ENCODE measurements at places on chromosomes 5 and 9.

- peaks cover 2% of the 10 kb centered on the region for H3K4me1 ChIP-seq
- no peak for DNase-seq
- no peaks in the 10 kb centered on the region for H3K27me3 ChIP-seq
- no peak overlapping the region for H3K27ac ChIP-seq
- H3K4me3 ChIP-seq, result no peak overlapping the region
- H3K36me3 ChIP-seq, result no peaks in the 10 kb centered on the region
Observed at GRCh38 chr5:145245354-145245753, 589.8 kb downstream of the PRELID2 start.

DNA sequence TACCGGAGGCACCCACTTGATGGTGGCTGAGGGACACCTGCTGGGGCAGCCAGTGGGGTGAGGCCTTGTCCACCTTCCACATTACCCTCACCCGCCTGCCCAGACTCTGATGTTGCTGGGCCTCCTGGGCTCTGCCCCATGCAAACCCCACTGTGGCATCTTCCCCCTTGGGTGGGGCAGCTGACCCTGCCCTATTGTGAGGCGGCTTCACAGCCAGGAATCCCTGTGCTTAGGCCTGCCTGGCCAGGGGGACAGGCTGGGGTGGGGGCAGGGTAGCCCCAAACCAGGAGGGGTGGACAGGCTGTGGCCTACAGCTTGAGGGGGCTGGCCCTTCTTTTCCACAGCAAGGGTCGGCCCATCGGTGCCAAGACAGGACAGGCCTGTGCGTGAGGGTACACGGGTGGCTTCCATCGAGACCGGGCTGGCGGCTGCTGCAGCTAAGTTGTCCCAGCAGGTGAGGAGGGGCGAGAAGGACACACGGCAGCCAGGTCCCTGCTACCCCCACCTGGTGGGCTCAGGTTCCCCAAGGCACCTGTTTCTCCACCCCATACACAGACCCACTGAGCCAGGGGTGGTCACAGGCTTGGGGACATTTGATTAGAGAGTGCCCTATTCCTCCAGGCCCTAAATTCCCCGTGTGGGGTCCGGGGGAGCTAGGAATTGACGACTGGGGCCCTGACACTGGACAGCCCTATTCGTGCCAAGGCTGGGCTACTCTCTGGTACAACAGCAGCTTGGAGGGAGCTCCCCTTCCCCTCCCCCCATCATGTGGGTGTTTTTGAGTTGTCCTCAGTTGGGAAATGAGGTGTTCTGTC, 99.2 kb downstream of the PHF2 start:
- DNase-seq, result no peak
- H3K4me1 ChIP-seq, result no peaks in the 10 kb centered on the region
- H3K27ac ChIP-seq, result no peak overlapping the region
- no peaks in the 10 kb centered on the region for H3K36me3 ChIP-seq
- H3K27me3 ChIP-seq, result no peaks in the 10 kb centered on the region
- H3K4me3 ChIP-seq, result no peak overlapping the region

GRCh38 chr9:134505032-134505431, 136.6 kb upstream of the COL5A1 start:
- H3K4me1 ChIP-seq, result no peaks in the 10 kb centered on the region
- no peaks in the 10 kb centered on the region for H3K27me3 ChIP-seq
- no peaks in the 10 kb centered on the region for H3K36me3 ChIP-seq
- no peak overlapping the region for H3K4me3 ChIP-seq

- no peaks in the 10 kb centered on the region for H3K36me3 ChIP-seq
- H3K27ac ChIP-seq, result no peak overlapping the region
- no peak overlapping the region for H3K4me3 ChIP-seq
- H3K27me3 ChIP-seq, result no peaks in the 10 kb centered on the region
- no peaks in the 10 kb centered on the region for H3K4me1 ChIP-seq
Observed at GRCh38 chr9:97578846-97579245, 54.3 kb downstream of the TSTD2 start.

GRCh38 chr5:115809946-115810345, 6.5 kb downstream of the CDO1 start:
- no peaks in the 10 kb centered on the region for H3K4me1 ChIP-seq
- no peak overlapping the region for H3K4me3 ChIP-seq
- H3K36me3 ChIP-seq, result no peaks in the 10 kb centered on the region
- no peak overlapping the region for H3K27ac ChIP-seq

DNA sequence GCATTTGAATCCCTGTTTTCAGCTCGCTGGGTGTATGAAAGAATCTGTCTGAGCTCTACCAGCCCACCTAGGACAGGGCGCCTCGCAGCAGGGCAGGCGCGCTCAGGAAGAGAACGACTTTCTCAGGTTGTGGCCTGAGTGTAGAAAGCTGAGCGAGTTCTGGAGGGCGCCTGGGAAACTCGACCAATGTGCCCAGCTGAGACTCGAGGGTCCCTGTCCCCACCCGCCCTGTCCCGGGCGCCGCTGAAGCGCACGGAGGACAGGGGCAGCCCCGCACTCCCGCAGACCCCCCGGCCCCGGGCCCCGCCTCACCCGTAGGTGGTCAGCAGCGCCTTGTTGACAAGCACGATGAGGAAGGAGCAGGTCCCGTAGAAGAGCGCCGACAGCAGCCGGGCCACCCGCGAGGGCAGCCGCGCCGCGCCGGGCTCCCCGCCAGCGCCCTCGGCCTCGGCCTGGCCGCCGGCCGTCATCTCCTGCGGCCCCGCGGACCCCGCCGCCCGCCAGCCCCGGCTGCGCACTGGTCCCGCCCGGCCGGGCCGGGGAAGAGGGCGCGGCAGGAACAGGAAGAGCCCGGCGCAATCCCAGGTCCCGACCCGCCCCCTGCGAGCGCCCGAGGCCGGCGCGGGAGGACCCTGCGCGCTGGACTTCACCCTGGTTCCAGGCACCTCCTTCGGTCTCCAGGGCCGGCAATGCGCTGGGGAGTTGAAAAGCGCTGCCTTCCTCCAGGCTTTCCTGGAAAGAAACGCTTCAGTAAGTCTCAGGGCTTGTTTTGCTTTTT, at the start of gene SLC35D2:
Gene SLC35D2, minus strand, starts transcription at position 547 of the 778 bp plus-strand sequence. Its CDS starts 77 bp downstream, at position 470.
- no peaks in the 10 kb centered on the region for H3K27me3 ChIP-seq
- peaks cover 3% of the 10 kb centered on the region for H3K4me1 ChIP-seq

- DNase-seq, result no peak
Observed at GRCh38 chr5:168951769-168952168, 349.2 kb downstream of the SLIT3 start.

- no peak overlapping the region for H3K27ac ChIP-seq
- no peak overlapping the region for H3K4me3 ChIP-seq
- peaks cover 30% of the 10 kb centered on the region for H3K36me3 ChIP-seq
- H3K4me1 ChIP-seq, result no peaks in the 10 kb centered on the region
- no peaks in the 10 kb centered on the region for H3K27me3 ChIP-seq
- DNase-seq, result no peak
Observed at GRCh38 chr9:83965350-83966208, 14.4 kb downstream of the HNRNPK start.

GRCh38 chr9:97413462-97413861, 1.6 kb downstream of the TDRD7 start:
- H3K36me3 ChIP-seq, result no peaks in the 10 kb centered on the region
- H3K4me3 ChIP-seq, result no peak overlapping the region
- H3K4me1 ChIP-seq, result no peaks in the 10 kb centered on the region
- no peak overlapping the region for H3K27ac ChIP-seq
- DNase-seq, result no peak

DNA sequence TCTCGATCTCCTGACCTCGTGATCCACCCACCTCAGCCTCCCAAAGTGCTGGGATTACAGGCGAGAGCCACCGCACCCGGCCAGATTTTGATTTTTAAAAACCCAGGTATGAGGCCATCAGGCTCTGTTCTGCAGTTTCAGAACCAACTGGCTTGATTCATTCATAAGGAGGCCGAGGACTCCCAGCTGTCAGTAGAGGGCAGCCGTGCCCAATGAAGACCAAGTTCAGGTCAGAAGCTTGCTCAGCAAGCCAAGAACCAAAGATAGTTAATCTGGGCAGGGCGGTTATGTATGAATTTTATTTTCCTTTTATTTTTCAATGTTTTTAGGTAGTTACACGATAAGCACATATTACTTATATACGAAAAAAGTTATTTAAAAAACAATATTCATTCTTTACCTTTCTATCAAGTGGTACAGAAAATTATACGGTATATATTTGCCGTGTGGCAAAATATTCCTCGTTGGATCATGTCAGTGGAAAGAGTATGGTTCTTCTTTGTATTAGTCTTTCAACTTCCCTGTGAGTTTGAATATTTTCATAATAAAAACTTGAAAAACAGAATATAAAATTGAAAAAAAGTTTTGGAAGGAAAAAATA, 18.0 kb downstream of the MGAT1 start:
- H3K4me1 ChIP-seq, result peaks cover 32% of the 10 kb centered on the region
- no peak overlapping the region for H3K4me3 ChIP-seq
- no peak overlapping the region for H3K27ac ChIP-seq
- no peaks in the 10 kb centered on the region for H3K36me3 ChIP-seq
- peak; percentile 67 for DNase-seq

DNA sequence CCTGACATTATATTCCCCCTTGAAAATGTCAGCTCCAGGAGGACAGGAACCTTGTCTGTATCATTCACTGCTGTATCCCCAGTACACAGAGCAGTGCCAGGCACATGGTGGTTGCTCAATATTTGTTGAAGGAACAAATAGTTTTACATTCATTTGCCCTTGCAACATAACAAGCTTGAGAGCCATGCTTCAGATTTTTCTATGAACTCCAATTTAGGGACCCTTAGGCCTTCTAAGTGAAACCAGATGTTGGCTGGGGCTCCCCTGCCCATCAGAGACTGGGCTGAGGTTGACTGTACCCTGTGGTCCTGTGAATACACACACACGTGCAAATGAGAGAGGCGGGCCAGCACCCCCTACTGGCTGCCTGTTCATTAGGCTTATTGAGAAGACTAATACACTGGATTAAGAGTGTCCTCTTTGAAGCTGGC, 214.9 kb upstream of the WWC1 start:
- no peaks in the 10 kb centered on the region for H3K4me1 ChIP-seq
- H3K4me3 ChIP-seq, result no peak overlapping the region
- H3K27ac ChIP-seq, result no peak overlapping the region
- no peaks in the 10 kb centered on the region for H3K27me3 ChIP-seq
- no peaks in the 10 kb centered on the region for H3K36me3 ChIP-seq

DNA sequence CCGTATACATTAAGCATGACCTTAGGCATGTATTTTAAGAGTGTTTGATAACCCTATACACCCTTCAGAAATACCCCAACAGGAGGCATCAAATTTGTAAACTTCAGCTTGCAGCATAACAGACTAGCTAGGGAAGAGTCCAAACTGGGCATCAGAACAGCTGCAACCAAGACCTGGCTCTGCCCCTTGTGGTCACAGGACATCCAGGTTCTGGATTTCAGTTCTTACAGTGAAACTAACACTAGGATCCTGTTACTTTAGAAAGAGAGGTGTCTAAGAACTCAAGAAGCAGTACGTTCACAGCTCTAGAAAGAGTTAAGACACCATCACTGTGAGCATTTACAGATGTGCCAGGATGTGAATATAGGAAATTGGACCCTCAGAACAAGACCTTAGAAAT, 229.8 kb downstream of the BNC2 start:
- H3K4me1 ChIP-seq, result peaks cover 4% of the 10 kb centered on the region
- DNase-seq, result no peak

- DNase-seq, result no peak
- H3K4me1 ChIP-seq, result peaks cover 13% of the 10 kb centered on the region
- H3K27me3 ChIP-seq, result no peaks in the 10 kb centered on the region
- no peaks in the 10 kb centered on the region for H3K36me3 ChIP-seq
- no peak overlapping the region for H3K27ac ChIP-seq
- no peak overlapping the region for H3K4me3 ChIP-seq
Observed at GRCh38 chr5:16894236-16895057, 41.6 kb downstream of the MYO10 start.

DNA sequence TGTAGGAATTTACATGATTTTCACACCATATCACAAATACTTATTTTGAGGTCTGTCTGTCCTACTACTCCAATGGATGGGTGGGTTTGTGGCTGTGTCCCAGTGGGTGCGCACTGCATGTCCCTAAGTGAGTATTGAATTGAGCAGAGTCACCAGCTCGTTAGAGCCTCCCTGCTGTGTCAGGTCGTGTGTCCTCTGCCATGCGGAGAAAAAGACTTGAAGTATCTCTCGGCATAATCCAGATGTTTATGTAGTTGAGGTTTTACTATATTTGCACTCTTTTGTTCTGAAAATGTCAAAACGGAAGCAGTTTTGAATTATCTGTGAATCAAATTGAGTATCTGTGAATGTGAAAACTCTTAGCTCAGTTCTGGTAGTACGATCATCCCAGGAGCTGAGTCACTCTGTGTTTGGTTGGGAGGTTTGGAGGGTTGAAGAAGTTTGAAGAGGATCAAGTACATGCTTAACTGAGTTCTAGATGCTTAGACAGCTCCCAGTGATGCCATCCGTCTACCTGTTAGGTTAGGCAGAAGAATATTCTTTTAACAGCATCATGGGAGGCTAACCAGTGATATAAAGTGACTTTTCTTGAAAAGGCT, 194.2 kb downstream of the TENT4A start:
- no peaks in the 10 kb centered on the region for H3K27me3 ChIP-seq
- H3K27ac ChIP-seq, result no peak overlapping the region
- H3K4me1 ChIP-seq, result peaks cover 3% of the 10 kb centered on the region
- H3K4me3 ChIP-seq, result no peak overlapping the region
- H3K36me3 ChIP-seq, result no peaks in the 10 kb centered on the region

- H3K4me3 ChIP-seq, result no peak overlapping the region
- no peaks in the 10 kb centered on the region for H3K27me3 ChIP-seq
- no peaks in the 10 kb centered on the region for H3K4me1 ChIP-seq
- no peak for DNase-seq
Observed at GRCh38 chr5:13188371-13188770, 756.1 kb downstream of the DNAH5 start.

DNA sequence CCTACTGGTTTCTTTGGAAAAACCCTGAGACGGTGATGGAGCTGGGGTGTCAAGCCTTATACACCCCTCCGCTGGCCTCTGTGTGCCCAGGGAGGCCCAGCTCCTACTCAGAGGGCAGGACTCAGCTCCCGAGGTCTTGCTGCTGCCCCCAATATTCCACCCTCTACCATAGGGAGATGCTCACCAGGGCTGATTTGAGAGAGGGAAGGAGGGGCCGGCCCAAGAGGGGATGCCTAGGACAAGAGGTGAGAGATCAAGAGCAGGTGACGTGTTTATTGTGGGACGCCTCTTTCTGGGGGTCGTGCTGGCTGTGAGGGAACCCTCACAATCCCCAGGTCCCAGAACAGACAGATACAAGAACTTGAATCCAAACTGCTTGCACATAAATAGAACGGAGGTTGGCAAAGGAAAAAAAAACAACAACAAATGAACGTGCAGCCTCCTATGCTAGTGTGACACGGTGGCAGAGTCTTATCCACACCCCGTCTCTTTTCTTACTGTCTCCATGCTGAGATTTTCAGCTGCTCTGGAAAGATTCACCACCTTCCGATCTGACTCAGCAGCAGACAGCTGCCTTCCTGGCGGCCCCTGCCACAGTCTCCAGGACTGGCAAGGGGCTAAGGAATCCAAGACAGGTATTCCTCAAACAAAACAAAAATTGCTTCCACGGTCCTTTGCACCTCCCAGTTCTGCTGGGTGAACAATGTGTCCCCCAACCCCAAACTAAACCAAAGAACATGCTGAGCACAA, 22.3 kb downstream of the FABP6 start:
- no peaks in the 10 kb centered on the region for H3K27me3 ChIP-seq
- H3K27ac ChIP-seq, result no peak overlapping the region
- no peak for DNase-seq
- no peaks in the 10 kb centered on the region for H3K4me1 ChIP-seq
- no peak overlapping the region for H3K4me3 ChIP-seq

GRCh38 chr5:133977858-133978257, 9.4 kb upstream of the C5orf15 start:
- H3K27ac ChIP-seq, result no peak overlapping the region
- no peak overlapping the region for H3K4me3 ChIP-seq
- no peaks in the 10 kb centered on the region for H3K4me1 ChIP-seq
- H3K36me3 ChIP-seq, result peaks cover 19% of the 10 kb centered on the region
- H3K27me3 ChIP-seq, result no peaks in the 10 kb centered on the region

GRCh38 chr5:1005249-1005851, 3.3 kb upstream of the NKD2 start:
- H3K4me1 ChIP-seq, result peaks cover 19% of the 10 kb centered on the region
- H3K4me3 ChIP-seq, result peak overlapping the region; percentile 36
- DNase-seq, result no peak
- peaks cover 24% of the 10 kb centered on the region for H3K27me3 ChIP-seq
- no peaks in the 10 kb centered on the region for H3K36me3 ChIP-seq
